ENCODE measurements at places on chromosomes 5 and 9.

- DNase-seq: no peak
These were observed 7.8 kb downstream of the ANGPTL2 start for GRCh38 chr9:127114606-127115005.

GRCh38 chr9:133355881-133356357, 368 bp downstream of the SURF1 start:
- no peak for DNase-seq

DNA sequence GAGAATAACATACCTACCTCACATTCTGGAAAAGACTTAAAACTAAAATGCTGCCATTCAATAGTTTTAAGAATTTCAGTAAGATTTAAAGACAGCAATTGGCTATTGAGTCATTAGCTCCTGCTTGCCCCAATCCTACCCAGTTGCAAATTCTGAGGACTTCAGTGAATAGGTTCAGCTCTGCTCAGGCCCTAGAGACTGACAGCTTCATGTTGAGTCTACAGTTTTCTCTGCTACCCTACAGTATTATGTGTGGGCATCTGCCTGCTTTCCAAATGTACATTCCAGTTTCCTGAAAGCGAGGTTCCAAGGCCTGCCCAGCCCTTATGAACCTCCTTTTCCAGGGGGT, 61.5 kb downstream of the ARSB start:
- DNase-seq: no peak

DNA sequence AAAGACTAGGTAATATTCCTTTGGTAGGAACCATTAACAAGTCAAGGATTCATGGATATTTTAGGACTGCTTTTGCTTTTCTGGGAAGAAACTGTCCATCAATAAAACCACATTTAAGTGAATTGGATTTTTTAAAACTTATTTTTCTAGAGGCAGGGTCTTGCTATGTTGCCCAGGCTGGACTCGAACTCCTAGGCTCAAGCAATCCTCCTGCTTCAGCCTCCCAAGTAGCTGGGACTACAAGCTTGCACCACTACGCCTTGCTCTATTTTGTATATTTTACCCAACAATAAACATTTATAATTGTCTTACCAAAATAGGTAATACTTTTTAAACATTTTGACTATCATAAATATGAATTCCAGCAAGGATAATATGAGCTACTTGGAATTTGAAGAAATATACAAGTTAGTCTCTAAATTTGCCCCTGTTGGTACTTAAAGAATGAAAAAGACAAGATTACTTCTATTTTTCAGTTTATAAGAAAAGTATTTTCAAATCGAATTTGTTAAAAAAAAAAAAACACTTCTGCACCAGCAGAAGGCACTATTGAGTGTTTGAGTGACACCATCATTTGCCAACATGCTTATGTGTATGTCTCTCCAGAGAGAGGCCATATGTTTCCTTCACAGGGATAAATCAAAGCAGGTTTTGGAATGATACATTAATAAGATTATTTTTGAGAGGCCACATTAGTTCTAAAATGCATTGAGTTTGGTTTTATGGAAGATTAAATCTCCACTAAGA, 60.0 kb upstream of the CARTPT start:
- DNase-seq: no peak

- DNase-seq: no peak
These were observed 129.7 kb upstream of the BOD1 start for GRCh38 chr5:173746047-173746646.

DNA sequence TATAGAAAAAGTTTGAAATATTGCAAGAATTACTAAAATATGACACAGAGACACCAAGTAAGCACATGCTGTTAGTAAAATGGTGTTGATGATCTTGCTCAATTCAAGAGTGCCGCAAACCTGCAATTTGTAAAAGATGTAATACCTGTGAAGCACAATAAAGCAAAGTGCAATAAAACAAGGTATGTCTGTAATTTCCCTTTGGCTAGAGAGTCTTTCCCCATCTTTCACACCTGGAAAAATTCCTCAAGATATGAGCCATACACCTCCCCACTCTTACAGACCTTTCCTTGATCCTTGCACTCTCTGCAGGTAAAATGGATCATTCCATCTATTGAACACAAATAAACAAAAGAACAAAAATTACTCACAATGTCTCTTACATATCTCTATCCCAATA, 597.8 kb downstream of the EFNA5 start:
- no peak for DNase-seq
